Stimulated activated CD4-positive, alpha-beta T cell treated with anti-CD3 and anti-CD28 coated beads, Interleukin-12 subunit alpha, Interleukin-12 subunit beta, amount 100 ng/mL, for 4 hours (primary cell): ENCODE measurements at places on chromosomes 12 and 14.

DNA sequence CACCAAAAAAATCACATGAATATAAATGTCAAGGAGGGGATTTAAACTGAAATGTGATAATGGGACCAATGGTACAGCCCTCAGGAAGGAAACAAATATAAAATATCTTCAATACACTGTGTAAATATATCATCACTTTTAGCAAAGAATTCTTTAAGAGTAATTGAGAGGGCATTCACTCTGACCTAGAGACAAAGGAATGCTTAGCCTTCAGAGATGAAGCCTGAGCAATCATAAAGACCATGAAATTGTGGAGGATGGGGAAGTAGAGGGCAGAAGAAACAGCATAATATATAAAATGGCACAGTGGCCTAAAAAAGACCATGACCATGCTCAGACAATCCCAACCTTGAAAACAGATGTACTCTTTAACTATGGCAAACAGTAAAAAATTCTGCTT lies 20.4 kb downstream of the YAF2 start:
- no peak for DNase-seq

- peak; percentile 30 for DNase-seq
These were observed 462 bp downstream of the KNTC1 start for GRCh38 chr12:122527478-122527944.

GRCh38 chr12:121793838-121794533 lies 498 bp upstream of the RHOF start:
- peak; percentile 93 for DNase-seq

GRCh38 chr12:90290980-90291975 lies 582.6 kb upstream of the ATP2B1 start:
- DNase-seq = no peak

DNA sequence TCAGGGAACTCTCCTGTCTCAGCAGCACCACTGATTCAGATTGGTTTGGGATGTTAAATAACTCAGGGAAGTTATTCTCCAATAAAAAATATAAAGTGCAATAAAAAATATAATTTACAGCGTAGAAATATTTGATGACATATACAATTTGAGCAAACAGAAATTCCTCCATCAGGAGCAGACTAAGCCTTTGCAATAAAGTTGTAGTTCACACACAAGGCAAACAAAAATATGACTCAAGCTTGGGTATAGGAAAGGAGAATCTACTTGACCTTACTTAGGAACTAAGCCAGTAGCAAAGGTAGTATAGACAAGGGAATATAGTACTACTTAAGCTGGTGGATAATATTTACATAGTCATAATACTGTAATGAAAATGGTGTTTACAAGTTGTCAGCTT lies 264.1 kb downstream of the KIF21A start:
- no peak for DNase-seq

- DNase-seq = no peak
These were observed 15.8 kb downstream of the KRT7 start for GRCh38 chr12:52248541-52249461.

DNA sequence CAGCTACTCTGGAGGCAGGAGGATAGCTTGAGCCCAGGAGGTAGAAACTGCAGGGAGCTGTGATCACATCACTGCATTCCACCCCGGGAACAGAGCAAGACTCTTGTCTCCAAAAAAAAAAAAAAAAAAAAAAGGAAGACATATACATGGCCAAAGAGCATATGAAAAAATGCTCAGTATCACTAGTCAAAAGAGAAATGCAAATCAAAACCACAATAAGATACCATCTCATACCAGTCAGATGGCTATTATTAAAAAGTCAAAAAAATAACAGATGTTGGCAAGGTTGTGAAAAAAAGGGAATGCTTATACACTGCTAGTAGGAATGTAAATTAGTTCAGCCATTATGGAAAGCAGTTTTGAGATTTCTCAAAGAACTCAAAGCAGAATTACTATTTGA lies 174.8 kb upstream of the ATF7IP start:
- DNase-seq = no peak

GRCh38 chr14:106069804-106070625 lies 543.6 kb downstream of the TMEM121 start:
- no peak for DNase-seq

DNA sequence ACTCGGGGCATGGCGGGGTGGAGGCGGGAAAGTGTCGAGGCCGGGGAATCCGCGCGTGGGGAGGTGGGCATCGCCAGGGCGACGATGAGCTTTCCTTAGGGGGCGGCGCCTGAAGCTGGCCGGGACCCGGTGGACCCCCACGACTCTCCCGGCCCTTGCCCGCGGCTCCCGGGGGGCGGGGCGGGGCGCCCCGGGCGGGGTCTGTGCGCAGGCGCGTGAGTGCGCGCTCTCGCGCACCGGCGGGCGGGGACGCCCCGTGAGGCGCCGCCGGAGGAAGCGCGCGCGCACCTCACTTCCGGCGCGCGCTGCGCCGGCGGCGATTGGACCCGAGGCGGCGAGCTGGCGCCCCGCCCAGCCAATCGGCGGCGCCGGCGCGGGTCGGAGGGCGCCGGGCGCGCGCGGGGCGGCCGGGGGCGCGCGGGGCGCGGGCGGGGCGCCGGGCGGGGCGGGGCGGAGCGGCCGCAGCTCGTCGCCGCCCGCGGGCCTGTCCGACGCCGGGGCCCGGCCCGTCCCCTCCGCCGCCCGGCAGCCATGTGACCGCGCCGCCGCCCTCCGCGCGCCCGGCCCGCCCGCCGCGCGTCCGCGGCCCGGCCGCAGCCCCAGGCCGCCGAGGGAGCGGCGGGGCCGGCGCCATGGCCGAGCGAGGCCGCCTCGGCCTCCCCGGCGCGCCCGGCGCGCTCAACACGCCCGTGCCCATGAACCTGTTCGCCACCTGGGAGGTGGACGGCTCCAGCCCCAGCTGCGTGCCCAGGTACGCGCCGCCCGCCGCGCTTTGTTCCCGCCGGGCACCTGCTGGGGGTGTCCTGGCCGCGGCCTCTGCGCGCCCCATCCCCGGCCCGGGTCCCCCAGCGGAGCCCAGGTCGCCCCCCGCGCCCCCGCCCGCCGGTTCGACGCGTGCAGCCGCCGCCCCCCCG lies at the start of gene PACS2:
PACS2 (plus strand) TSS at position 462 of the 914 bp plus-strand sequence; CDS start at position 633, 171 bp downstream.
- DNase-seq = peak; percentile 76

DNA sequence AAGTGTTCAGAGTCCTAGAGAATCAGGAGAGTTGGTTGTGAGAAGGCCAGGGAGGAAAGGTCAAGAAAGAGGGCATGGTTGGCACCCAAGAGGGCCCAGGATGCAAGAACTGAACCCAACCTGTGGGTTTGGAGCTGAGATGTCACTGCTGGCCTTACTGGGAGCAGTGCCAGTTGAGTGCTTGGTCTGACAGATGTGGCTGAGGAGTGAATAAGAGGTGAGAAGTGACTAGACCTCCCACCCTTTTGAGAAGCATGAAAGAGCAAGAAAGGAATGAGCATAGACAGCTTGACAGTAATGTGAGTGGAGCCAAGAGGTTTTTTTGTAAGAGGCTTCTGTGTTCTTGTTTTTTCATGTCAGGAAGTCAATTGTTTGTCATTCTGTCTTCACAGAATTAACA lies 95.3 kb downstream of the FGD4 start:
- DNase-seq = no peak

GRCh38 chr12:11092128-11092527 lies at the start of gene TAS2R43:
Gene TAS2R43, minus strand, starts transcription at chr12:11092313. Its CDS starts 84 bp downstream, at chr12:11092229.
- DNase-seq = no peak

GRCh38 chr14:50599700-50600444 lies 39.9 kb downstream of the ATL1 start:
- DNase-seq = no peak

- no peak for DNase-seq
These were observed 180.6 kb downstream of the SLC15A4 start for GRCh38 chr12:128643155-128643554.

DNA sequence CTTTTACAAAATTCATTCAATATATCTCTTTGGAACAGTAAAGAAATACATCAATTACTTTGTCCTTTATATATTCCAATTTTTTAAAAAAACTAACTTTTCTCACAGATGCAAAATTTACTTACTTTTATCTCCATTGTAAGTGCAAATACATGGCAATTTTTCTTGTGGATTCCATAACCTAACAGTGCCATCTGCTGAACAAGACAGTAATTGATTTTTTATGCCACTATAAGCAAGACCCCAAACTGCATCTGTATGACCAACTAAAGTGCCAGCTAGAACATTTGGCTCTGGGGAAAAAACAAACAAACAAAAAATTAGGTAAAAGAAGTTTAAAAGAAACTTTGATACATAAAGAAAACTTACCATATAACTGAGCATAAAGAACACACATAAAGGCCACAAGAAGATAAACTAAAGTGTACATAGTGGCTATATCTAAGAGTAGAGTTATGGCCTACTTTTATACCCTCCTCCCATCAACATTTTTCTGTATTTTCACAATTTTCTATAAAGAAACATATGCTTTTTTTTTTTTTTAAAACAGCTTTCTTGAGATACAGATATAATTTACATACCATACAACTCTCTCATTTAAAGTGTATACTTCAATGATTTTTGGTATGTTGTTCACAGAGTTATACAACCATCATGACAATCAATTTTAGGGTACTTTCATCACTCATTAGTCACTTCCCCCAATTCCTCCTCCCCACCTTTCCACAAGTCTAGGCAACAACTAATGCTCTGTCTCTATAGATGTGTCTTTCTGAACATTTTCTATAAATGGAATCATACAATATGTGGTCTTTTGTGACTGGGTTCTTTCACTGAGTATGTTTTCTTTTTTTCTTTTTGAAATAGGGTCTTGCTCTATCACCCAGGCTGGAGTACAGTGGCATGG lies 32.6 kb downstream of the COCH start:
- DNase-seq = no peak

DNA sequence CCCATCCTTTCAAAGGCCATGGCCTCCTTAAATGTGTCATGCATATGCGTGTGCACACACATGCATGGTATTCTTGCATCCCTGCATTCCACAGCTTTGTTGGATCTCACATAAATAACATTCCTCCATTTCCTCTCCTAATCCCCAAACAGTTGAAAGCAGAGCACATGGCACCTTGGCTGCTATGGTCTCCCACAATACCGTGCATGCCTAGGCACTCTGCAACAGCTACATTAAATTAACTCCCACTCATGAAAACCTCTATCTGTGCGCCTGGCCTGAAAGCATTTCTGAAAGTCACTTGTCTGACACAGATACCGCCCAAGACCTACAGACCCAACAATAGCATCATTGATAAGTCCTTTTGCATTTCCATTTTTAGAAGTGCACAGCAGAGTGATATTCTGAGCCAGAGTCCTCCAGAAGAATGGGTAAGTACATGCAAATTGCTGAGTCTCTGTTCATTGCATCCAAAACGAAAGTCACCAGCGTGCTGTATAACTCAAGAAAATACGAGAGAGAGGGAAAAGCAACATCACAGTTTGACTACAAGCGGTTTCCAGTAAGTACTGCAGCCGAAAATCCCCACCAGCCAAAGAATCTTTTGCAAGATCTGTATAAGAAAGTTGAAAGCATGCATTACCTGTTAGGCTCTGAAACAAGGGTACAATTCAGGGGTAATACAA lies 436 bp downstream of the ASB2 start:
- no peak for DNase-seq

DNA sequence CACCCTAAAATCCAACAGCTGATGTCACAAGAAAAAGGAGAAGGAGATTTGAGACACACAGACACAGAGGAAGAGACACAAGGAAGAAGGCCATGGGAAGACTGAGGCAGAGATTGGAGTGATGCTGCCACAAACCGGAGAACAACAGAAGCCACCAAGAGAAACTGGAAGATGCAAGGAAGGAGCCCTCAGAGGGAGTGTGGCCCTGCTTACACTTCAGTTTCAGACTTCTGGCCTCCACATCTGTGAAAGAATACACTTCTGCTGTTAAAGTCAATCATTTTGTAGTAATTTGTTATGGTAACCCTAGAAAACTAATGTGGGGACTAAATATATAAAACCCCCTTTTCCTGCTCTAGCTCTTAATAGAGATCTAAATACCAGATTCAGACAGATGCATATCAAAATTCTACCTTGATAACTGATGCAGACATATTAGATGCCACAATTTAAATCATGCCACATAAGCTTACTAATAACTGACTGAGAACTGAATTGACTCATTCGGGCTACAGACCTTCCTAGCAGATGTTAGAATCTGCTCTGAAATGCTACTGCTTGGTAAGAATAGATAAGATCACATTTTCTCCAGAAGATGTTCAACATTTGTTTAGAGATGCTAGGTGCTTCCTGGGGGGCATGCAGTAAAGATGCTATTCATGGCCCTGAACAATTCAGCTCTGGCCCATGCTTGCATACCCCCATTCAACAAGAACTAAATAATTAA lies 113.1 kb upstream of the CCND2 start:
- DNase-seq = no peak

DNA sequence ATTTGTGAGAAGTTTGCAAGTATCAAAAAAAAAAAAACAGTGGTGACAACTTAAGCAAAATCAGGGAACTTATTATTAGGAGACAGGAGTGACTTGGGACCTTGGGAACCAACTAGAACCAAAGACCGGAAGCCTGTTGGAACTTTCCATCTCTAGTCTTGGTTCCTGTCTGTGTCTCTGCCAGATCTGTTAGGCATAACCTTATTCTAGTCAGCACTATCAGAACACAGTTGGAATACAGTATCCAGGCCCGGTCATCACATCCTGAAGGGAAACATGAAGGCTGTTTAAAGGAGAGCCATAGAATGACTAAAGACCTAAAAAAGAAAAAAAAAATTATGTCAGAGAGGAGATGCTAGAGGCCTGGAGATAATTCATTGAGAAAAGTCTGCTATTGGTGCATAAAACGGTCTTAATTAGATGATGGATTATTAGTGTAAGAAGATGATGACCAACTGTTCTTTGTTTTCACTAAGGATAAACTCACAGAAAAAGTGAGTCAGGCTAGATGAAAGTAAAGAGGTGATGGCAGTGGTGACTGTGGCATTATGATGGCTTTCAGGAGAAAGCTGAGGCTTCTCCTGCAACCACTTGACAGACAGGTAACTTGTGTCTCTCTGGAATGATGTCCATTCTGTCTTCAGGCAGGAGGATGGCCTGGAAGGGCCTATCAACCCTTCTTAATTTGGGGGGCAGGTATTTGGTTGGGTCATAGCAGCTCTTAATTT lies 28.2 kb downstream of the DACT1 start:
- no peak for DNase-seq

DNA sequence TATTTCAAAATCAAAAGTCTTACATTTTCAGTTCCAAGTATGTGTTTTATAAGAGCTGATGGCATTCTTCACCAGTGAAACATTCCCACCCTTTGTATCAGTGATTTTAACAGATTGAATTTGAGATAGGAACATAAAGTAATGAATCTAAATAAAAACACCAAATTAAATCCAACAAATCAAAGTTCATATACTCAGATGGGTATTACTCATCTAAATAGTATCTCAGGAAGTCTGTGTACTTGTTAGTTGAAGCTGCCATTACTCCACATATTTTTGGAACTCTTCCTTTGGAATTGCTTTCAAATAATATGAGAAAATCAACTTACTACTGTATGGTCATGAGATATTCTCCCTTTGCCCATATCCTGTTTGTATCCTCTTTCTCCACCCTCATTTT lies 89.1 kb downstream of the MIA2 start:
- DNase-seq = no peak

- no peak for DNase-seq
These were observed 862.2 kb upstream of the MDGA2 start for GRCh38 chr14:48537600-48537999.

DNA sequence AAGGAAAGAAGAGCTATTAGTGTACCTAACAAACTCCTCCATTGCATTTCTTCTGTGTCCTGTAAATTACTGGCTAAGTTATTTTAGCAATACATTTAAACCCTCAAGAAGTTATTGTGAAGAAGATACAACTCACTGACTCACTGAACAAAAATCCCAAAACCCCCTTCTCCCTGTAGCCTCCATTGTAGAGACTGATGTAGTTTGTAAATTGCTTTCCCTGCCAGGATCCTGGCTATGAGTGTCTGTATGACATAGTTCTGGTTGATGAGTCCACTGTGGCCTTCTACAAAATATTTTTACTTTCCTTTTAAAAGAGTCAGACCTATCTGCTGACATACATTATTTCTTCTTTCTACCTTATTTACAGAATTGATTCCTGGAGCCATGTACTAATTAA lies 155.6 kb downstream of the SLC6A15 start:
- DNase-seq = no peak
